CD4-positive, CD25-positive, alpha-beta regulatory T cell (primary cell): ENCODE measurements at places on chromosomes 5 and 9. TPM values are rescaled to one million over a fixed set of nuclear protein-coding genes. Genes with fewer than 3 reads are reported as not detected.
A peak's percentile ranks its signal among the peaks of the same experiment; 100 is the strongest.

GRCh38 chr5:36570301-36571095 is 35.9 kb upstream of the SLC1A3 start:
- H3K36me3 ChIP-seq = no peaks in the 10 kb centered on the region
- H3K4me1 ChIP-seq = no peaks in the 10 kb centered on the region
- peaks cover 2% of the 10 kb centered on the region for H3K27me3 ChIP-seq
- no peak overlapping the region for H3K4me3 ChIP-seq
- DNase-seq = no peak

The CCDC192 gene
- not detected for total RNA-seq

- H3K4me3 ChIP-seq = peak overlapping the region; percentile 43
- DNase-seq = no peak
- peaks cover 74% of the 10 kb centered on the region for H3K4me1 ChIP-seq
- H3K27me3 ChIP-seq = no peaks in the 10 kb centered on the region
Observed at GRCh38 chr5:138029501-138029900, 3.4 kb downstream of the FAM13B start.

The GPR151 gene
- not detected for total RNA-seq

DNA sequence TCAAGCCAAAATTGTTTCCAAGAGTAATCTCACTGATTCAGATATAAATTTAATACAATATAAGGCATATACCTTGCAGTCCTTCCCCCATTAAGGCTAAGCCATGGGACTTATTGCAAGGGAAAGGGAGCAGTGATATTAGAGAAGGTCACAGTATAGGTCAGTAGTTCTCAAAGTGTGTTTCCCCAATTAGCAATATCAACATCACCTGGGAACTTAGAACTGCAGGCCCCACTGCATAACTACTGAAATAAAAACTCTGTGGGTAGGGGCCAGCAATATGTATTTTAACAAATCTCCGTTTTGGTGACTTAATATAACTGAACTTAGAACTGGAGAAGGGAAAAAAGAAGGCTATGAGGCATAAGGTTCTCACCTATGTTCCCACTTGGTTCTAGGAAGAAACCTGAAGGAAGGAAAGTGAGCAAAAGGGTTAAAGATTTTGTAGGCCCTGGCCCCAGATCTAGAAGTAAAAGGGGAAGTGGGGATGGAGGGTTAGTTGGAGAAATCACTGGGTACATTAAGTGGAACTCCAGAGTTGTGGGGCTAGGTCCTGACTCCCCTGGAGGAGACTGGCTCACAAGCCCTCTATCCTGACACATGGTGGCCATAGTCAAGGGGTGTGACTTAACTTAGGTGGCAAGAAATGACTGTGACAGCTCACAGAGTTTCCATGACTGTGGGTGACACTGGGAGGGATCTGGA is 40.7 kb downstream of the WDR36 start:
- no peak overlapping the region for H3K27ac ChIP-seq
- H3K4me3 ChIP-seq = no peak overlapping the region
- no peak for DNase-seq
- H3K27me3 ChIP-seq = no peaks in the 10 kb centered on the region
- no peaks in the 10 kb centered on the region for H3K4me1 ChIP-seq

DNA sequence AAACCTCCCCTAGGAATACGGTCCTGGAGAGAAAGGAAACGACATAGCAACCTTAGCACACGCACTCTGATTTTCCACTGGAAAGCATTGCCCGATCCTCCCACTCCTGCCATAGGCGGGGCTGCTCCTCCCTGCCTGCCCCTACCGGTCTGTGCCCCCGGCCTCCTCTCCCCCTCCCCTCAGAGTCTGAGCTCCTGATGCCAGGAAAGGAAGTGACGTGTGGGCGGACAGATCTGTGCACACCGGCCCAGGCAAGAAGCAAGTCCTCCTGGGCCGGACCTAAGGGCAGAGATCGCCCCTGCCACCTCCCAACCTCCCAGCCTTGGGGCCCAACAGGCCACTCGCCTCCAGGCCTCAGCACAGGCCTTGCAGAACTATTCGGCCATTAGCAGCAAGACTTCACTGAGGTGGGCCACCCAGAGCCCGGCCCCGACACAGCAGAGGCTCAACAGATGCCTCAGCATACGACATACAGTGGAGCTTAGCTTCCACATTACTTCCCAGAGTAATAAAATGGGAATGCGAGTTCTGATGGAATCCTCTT is 7.2 kb downstream of the NINJ1 start:
- peaks cover 18% of the 10 kb centered on the region for H3K36me3 ChIP-seq
- no peaks in the 10 kb centered on the region for H3K27me3 ChIP-seq
- no peak overlapping the region for H3K4me3 ChIP-seq

DNA sequence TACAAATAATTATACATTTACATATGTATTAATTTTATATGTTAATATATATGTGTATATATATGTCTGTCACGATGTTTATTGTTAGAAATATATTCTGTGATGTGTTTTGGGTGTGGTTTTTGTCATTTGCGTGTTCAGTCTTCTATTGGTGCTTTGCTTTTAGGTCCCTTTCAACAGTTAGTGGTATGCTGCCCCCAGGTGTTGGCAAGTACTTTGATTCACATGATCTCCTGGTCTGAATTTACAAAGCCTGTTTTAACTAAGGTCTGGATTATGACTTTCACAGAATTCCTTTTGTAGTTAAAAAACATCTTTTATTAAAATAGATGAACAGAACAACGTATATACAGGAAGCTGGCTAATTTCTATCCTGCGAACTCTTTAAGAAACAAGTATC is 271.5 kb downstream of the CCDC171 start:
- H3K36me3 ChIP-seq = no peaks in the 10 kb centered on the region
- no peak overlapping the region for H3K27ac ChIP-seq
- H3K4me1 ChIP-seq = no peaks in the 10 kb centered on the region
- no peak overlapping the region for H3K4me3 ChIP-seq

The SOHLH1 gene
- not detected for total RNA-seq

DNA sequence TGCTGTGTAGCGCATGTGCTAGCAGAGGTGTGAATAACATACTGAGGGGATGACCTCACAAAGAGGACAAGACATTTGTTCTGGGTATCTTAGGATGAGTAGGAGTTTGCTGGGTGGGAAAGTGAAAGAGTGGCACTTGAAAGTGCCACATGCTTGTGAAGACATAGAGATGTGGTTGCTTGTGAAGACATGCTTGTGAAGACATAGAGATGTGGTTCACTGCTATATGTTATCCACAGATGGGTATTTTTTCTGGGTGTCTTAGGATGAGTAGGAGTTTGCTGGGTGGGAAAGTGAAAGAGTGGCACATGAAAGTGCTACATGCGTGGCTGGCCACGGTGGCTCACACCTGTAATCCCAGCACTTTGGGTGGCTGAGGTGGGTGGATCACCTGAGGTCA is 63.6 kb downstream of the MAST4 start:
- no peak overlapping the region for H3K27ac ChIP-seq
- no peaks in the 10 kb centered on the region for H3K36me3 ChIP-seq
- DNase-seq = no peak
- no peak overlapping the region for H3K4me3 ChIP-seq

GRCh38 chr9:95465115-95465514 is 51.7 kb downstream of the PTCH1 start:
- H3K4me1 ChIP-seq = peaks cover 23% of the 10 kb centered on the region
- no peak for DNase-seq
- peaks cover 4% of the 10 kb centered on the region for H3K36me3 ChIP-seq
- no peak overlapping the region for H3K4me3 ChIP-seq

The NOTCH1 gene
- 52.3 TPM for total RNA-seq

The PSMD5 gene
- 44.0 TPM for total RNA-seq

- no peak overlapping the region for H3K27ac ChIP-seq
- no peaks in the 10 kb centered on the region for H3K4me1 ChIP-seq
- H3K4me3 ChIP-seq = no peak overlapping the region
- H3K27me3 ChIP-seq = no peaks in the 10 kb centered on the region
- no peaks in the 10 kb centered on the region for H3K36me3 ChIP-seq
Observed at GRCh38 chr5:87649455-87649854, 236.7 kb upstream of the CCNH start.

DNA sequence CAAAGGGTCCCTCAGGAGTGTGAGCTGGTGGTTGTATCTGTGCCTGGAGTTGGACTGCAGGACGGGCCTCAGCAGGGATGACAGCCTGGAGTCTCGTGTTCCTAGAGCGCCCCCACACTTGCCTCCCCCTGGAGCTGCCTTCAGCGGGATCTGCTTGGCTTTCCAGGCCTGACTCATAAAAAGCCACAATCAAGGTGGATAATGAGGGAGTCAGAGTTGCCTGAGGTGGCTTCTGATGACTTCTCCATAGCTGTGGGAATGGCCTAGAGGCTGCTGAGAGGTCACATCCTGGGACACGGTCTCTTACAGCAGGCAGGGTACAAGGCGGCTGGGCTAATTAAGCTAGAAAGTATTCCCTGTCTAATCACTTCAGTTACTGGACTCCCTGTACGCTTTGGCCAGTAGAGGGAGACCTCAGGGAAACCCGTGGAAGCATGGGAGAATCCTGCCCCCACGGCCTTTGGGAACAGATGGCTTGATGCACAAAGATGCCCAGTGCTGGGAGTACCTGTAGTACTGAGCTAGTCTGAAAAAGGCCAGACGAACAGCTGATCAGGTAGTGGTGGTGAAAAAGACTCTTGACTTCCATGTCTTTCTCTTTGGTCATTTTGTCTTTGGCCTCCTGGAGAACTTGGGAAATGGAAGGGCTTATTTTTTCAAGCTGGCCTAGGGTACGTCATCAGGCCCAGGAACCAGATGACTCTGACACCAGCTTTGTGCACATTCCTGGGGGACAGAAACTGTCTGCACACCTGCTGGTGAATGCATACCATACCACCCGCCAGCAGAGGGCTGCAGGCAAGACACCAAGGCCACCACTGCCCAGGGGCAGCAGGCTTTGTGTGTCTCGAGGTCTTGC is 16.1 kb upstream of the FRRS1L start:
- peaks cover 3% of the 10 kb centered on the region for H3K4me1 ChIP-seq
- H3K27ac ChIP-seq = no peak overlapping the region
- no peak overlapping the region for H3K4me3 ChIP-seq
- no peaks in the 10 kb centered on the region for H3K36me3 ChIP-seq
- no peak for DNase-seq
- H3K27me3 ChIP-seq = peaks cover 2% of the 10 kb centered on the region

The OR13C9 gene
- total RNA-seq = not detected

DNA sequence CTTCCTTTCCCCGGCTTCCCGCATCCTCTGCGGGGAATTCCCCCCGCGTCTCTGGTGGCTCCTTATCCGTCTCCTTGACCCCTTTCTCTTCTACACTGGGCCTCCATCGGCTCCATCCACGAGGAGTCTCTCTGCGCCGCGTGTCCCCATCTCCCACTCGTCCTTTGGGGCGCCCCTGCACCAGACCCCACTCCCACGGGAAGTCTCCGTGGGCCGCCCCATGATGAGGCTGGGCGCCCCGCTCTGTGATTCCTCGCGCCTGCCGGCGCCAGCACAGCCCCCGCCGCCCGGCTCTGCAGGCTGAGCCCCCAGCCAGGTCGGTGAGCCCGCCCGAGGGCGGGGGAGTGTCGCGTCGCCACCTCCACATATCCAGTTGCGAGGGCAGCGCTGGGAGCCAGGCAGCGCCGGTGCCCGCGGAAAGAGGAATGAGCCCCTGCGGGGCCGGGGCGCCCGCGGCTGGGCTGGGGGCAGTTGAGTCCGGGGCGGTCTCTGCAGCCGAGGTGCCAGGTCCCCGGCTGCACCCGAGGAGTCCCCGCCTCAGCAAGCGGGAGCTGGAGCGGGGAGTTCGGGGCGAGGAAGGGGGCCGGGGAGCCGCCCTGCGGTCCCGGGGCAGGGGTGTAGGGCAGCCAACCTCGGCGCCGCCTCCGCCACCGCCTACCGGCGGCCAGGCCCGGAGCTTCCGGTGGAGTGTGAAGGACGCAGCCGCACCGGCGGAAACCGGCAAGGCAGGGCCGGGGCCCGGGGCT is 2.1 kb upstream of the TRAF1 start:
- H3K36me3 ChIP-seq = peaks cover 4% of the 10 kb centered on the region
- peak overlapping the region; percentile 99 for H3K27ac ChIP-seq
- DNase-seq = peak; percentile 70
- no peaks in the 10 kb centered on the region for H3K27me3 ChIP-seq
- H3K4me1 ChIP-seq = peaks cover 96% of the 10 kb centered on the region

- no peaks in the 10 kb centered on the region for H3K27me3 ChIP-seq
- H3K27ac ChIP-seq = peak overlapping the region; percentile 94
- peak overlapping the region; percentile 90 for H3K4me3 ChIP-seq
- peaks cover 31% of the 10 kb centered on the region for H3K4me1 ChIP-seq
- no peak for DNase-seq
Observed at GRCh38 chr9:85941622-85941940, 635 bp downstream of the NAA35 start.

GRCh38 chr5:96809921-96810320 is 2.2 kb upstream of the ERAP1 start:
- H3K27me3 ChIP-seq = no peaks in the 10 kb centered on the region
- DNase-seq = no peak
- no peak overlapping the region for H3K4me3 ChIP-seq
- peaks cover 32% of the 10 kb centered on the region for H3K4me1 ChIP-seq
- H3K27ac ChIP-seq = no peak overlapping the region
- H3K36me3 ChIP-seq = no peaks in the 10 kb centered on the region

- DNase-seq = no peak
- no peak overlapping the region for H3K27ac ChIP-seq
- H3K4me3 ChIP-seq = no peak overlapping the region
- H3K36me3 ChIP-seq = no peaks in the 10 kb centered on the region
- H3K4me1 ChIP-seq = no peaks in the 10 kb centered on the region
Observed at GRCh38 chr5:41270423-41271251, 57.3 kb upstream of the C6 start.

DNA sequence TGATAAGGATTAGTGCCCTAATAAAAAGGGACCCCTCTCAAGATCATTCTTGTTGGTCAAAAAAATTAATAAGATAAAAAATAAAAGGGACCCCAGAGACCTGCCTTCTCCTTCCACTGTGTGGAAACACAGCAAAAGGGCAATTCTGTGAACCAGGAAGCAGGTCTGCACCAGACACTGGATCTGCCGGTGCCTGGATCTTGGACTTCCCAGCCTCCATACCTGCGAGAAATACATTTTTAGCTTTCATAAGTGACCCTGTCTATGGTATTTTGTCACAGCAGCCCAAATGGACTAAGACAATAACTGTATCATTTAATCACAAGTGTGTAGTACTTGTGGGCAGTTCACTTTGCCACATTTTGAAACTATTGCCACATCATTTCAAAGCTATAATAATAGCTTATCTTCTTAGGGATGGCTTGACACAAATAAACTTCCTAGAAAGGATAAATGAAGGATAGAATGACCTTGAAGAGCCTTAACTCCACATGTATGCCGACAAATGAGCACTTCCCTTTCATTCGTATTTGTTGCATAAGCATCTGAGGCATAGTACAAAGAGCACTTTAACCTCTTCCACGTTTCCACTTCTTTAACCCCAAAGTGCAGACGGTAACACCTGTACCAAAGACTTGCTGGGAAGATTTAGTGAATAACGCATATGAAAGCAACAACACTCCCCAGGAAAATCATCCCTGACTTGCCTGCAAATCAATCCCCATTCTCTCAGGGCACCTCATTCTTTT is 336.5 kb downstream of the RFX3 start:
- no peaks in the 10 kb centered on the region for H3K36me3 ChIP-seq
- DNase-seq = no peak
- H3K27me3 ChIP-seq = peaks cover 3% of the 10 kb centered on the region
- H3K27ac ChIP-seq = no peak overlapping the region
- no peaks in the 10 kb centered on the region for H3K4me1 ChIP-seq
- H3K4me3 ChIP-seq = no peak overlapping the region

The LCN15 gene
- not detected for total RNA-seq

The SLC34A3 gene
- total RNA-seq = not detected

The CDX1 gene
- not detected for total RNA-seq

The SKP2 gene
- 21.1 TPM for total RNA-seq

The PANK3 gene
- total RNA-seq = 38.7 TPM

GRCh38 chr9:1456301-1457024 is 406.3 kb downstream of the DMRT2 start:
- no peaks in the 10 kb centered on the region for H3K36me3 ChIP-seq
- H3K4me1 ChIP-seq = no peaks in the 10 kb centered on the region
- H3K27ac ChIP-seq = no peak overlapping the region
- DNase-seq = no peak
- H3K4me3 ChIP-seq = no peak overlapping the region
- no peaks in the 10 kb centered on the region for H3K27me3 ChIP-seq
